ENCODE measurements at places on chromosomes 1 and 21.

GRCh38 chr1:100719490-100719889 is at the start of gene VCAM1:
Gene VCAM1, plus strand, starts transcription at chr1:100719742. Its CDS starts 119 bp downstream, at chr1:100719861.
- no peak for DNase-seq

DNA sequence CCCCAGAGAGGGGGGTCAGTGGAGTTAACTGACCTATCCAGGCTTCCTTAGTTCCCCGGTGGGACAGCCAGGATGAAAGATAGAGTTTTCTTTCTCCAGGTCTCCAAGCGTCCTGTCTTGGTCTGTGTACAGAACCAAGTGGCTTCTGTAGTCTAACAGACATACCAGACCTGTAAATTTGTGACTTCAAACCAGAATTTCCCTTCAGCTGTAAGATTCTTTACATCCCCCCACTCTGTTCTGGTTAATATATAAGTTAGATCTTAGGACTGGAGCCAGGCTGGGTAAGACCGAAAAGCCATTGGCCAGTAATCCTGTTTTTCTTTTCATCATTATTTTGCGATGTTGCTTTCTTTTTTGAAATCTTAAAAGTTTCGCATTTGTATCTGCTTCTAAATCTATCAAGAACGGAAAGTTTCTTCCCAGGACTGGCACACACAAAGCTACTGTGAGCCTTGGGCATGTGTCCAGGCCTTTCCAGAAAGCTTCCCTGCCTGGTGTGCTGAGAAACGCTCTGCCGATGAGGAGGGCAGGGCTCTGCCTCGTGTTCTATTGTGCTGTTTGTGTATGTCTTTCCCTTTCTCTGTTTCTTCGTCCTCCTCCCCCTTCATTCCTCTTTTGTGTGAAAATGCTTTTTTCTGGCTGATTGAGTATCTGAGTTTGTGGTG is 72.3 kb downstream of the RGL1 start:
- DNase-seq: no peak

DNA sequence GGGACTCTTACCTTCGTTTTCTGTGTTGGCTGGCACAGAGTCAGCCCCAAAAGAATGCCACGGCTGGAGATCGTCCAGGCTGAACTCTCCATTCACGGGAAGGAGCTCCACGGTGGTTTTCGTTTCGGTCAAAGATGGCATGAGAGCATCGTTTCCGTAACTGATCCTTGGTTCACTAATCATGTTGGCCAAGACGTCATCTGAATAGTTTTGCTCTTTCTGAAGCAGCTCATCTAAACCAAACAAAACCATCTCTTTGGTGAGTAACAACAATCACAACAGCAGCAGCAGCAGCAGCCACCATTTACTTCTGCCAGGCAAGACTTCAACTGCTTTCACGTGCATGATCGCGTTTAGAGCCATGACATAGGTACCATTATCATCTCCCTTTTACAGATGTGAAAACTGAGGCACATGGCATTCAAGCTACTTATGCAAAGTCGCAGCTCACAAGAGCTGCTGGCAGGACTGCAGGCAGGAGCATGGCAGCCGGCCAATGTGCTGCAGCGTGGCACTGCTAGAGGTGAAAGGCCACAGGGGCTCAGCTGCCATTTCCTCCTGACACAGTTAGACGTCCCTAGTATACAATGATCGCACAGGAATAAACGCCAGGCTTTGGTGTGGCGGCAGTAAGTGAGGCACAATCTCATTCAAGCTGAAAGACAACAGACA is 177.1 kb downstream of the GABPA start:
- DNase-seq: no peak

GRCh38 chr1:7293702-7294629 is 477.1 kb upstream of the VAMP3 start:
- no peak for DNase-seq

DNA sequence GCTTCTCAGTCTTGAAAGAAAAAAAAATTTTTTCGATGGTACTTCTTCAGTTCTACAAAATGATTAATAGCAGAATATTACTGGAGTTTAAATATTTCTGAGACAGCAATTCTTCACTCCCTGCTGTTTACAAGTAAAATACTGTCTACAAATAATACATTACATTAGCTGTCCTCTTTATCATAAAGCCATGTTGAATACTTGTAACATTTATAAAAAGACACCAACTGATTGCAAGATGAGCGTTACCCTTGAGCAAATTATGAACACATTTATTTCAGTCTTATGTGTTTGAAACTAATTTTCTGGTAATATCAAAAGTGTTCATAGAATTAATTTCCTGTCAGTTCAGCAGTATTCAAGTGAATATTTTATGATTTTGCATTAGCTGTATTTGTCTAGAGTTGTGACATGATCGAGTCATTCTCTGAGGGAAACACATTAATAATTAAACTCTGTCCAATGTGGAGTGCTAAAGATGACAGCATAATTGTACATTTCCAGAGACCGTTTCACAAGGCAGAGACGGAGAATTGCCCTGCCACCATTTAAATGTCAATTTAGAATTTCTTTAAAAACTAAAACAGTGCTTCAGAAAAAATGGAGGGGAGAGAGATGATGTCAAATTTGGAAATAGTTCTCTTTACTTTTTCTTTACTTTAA is 1359.0 kb upstream of the ADGRL4 start:
- no peak for DNase-seq

- DNase-seq: no peak
Observed at GRCh38 chr1:10825592-10825991, 29.1 kb upstream of the CASZ1 start.

GRCh38 chr1:190104961-190105360 is 372.7 kb downstream of the BRINP3 start:
- DNase-seq: no peak
